ENCODE measurements at places on chromosomes 7 and 10. TPM values are rescaled to one million over a fixed set of nuclear protein-coding genes. Genes with fewer than 3 reads are reported as not detected.

- no peaks in the 10 kb centered on the region for H3K36me3 ChIP-seq
- H3K27ac ChIP-seq = no peak overlapping the region
- H3K4me1 ChIP-seq = peaks cover 2% of the 10 kb centered on the region
- H3K27me3 ChIP-seq = peaks cover 11% of the 10 kb centered on the region
Measured at GRCh38 chr7:155971180-155971770, 159.0 kb upstream of the SHH start.

Gene ASB10
- total RNA-seq = not detected

Gene ACTL6B
- total RNA-seq = not detected

Gene OR2A1
- not detected for total RNA-seq

GRCh38 chr7:2523941-2524807 lies 4.6 kb downstream of the LFNG start:
- no peak for DNase-seq
- H3K27me3 ChIP-seq = no peaks in the 10 kb centered on the region
- H3K4me3 ChIP-seq = no peak overlapping the region

Gene MYL10
- not detected for total RNA-seq

DNA sequence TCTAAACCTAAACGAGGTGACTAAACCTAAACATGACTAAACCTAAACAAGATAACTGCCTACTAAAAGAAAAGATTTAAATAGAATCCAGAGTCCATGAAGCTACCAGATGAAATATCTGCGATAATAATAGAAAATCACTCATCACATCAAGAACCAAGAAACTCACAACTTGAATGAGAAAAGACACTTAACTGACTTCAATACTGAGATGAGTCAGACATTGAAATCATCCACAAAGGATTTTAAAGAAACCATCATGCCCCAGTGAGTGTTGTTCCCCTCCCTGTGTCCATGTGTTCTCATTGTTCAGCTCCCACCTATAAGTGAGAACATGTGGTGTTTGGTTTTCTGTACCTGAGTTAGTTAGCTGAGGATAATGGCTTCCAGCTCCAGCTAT lies 416.0 kb downstream of the CALN1 start:
- H3K27ac ChIP-seq = no peak overlapping the region
- no peak for DNase-seq

DNA sequence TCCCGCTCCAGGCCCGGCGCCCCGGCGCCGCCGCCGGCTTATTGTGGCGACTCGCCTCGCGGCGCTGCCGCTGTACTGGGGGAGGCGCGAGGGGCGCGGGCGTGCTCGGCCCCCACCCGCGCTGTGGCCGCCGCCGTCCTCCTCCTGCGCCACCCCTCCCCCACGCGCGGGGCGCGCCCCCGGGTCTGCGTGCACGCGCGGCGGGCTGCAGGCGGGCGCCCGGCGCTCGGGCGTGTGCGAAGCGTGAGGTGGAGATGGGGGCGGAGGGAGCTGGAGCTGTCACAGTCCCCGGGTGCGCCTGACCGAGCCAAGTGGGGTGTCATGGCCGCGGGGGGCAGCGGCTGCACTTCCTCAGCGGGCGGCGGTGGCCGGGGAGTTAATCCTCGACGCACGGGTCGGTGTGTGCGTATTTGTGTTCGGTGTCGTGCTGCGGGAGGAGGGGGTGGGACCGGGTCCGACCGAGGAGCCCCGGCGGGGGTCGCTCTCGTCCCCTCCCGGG lies 672 bp downstream of the LCOR start:
- peak; percentile 88 for DNase-seq
- H3K27ac ChIP-seq = peak overlapping the region; percentile 73
- H3K4me1 ChIP-seq = peaks cover 52% of the 10 kb centered on the region

GRCh38 chr7:47786557-47787248 lies 161.6 kb downstream of the PKD1L1 start:
- no peaks in the 10 kb centered on the region for H3K4me1 ChIP-seq
- H3K27me3 ChIP-seq = no peaks in the 10 kb centered on the region
- no peak overlapping the region for H3K27ac ChIP-seq
- no peaks in the 10 kb centered on the region for H3K36me3 ChIP-seq
- no peak for DNase-seq
- H3K4me3 ChIP-seq = no peak overlapping the region

DNA sequence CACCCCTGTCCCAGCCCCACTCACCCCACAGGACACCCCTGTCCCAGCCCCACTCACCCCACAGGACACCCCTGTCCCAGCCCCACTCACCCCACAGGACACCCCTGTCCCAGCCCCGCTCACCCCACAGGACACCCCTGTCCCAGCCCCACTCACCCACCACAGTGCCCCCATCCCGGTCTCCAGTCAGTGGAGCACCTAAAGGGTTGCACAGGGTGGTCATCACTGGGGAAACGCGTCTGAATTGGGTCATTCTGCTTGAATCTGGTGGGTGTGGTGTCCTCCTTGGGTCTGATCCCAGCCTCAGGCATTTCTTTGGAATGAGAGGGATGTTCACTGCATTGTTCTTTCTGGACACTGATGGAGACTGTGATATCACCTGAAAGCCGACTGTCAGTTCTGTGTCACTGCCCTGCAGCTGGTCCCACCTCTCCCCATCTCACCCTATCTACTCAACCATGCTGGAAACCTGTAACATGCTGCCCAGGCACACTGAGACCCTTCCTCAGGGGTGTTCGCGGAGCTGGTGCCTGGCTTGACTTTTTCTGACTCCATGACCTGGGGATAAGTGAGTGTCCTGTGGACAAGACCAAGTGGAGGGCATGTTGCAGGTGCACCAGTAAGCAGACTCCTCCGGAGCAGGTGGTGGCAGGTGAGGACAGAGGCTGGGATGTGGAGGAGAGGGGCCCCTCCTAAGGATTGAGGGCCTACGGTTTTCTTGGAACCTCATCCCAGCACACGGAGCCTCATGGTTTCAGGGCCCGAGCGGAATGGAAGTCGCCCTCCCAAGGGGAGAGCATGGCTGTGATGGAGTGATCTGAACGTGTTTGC lies 262.5 kb upstream of the PPP2R2D start:
- H3K27ac ChIP-seq = no peak overlapping the region
- DNase-seq = no peak
- H3K4me1 ChIP-seq = peaks cover 3% of the 10 kb centered on the region

GRCh38 chr7:135678612-135679575 lies 16.6 kb downstream of the STMP1 start:
- H3K36me3 ChIP-seq = peaks cover 22% of the 10 kb centered on the region
- H3K4me1 ChIP-seq = peaks cover 8% of the 10 kb centered on the region
- H3K4me3 ChIP-seq = no peak overlapping the region
- no peaks in the 10 kb centered on the region for H3K27me3 ChIP-seq
- no peak overlapping the region for H3K27ac ChIP-seq

DNA sequence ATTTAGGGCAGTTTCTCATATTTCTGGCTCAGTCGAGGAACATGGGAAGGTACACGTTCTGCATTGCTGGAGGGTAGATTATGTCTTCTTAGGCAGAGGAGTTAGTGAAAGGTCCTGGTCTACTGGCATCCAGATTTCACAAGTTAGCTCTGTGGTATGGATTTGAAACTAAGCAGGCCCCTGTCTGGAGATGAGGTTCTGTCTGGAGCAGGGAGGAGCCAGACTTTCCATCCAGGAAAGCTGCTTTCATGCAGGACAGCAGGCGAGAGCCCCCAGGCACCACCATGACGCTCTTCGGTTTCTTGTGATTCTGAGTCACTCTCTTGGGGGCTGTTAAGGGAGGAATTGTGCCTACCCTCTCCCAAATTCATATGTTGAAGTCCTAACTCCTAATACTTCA lies 184.3 kb downstream of the KIAA1217 start:
- no peak overlapping the region for H3K4me3 ChIP-seq
- H3K4me1 ChIP-seq = no peaks in the 10 kb centered on the region
- H3K36me3 ChIP-seq = no peaks in the 10 kb centered on the region

- no peak overlapping the region for H3K4me3 ChIP-seq
- H3K27me3 ChIP-seq = peaks cover 25% of the 10 kb centered on the region
- no peaks in the 10 kb centered on the region for H3K4me1 ChIP-seq
Measured at GRCh38 chr10:86091216-86091615, 275.4 kb downstream of the GRID1 start.

Gene ZNF467
- total RNA-seq = 0.41 TPM

GRCh38 chr10:52198540-52198939 lies 115.5 kb upstream of the DKK1 start:
- H3K4me1 ChIP-seq = no peaks in the 10 kb centered on the region
- no peaks in the 10 kb centered on the region for H3K27me3 ChIP-seq
- no peaks in the 10 kb centered on the region for H3K36me3 ChIP-seq

- DNase-seq = no peak
- no peaks in the 10 kb centered on the region for H3K36me3 ChIP-seq
- H3K4me3 ChIP-seq = no peak overlapping the region
- H3K27ac ChIP-seq = no peak overlapping the region
- no peaks in the 10 kb centered on the region for H3K4me1 ChIP-seq
Measured at GRCh38 chr7:156327474-156327873, 313.1 kb upstream of the RNF32 start.

- H3K27ac ChIP-seq = no peak overlapping the region
- no peak overlapping the region for H3K4me3 ChIP-seq
- no peaks in the 10 kb centered on the region for H3K27me3 ChIP-seq
- H3K36me3 ChIP-seq = peaks cover 1% of the 10 kb centered on the region
Measured at GRCh38 chr10:16950656-16951601, 133.7 kb upstream of the RSU1 start.

Gene GTF2IRD1
- 4.9 TPM for total RNA-seq

GRCh38 chr7:29053105-29053872 lies 93.0 kb downstream of the CPVL start:
- peaks cover 10% of the 10 kb centered on the region for H3K27me3 ChIP-seq
- no peak overlapping the region for H3K4me3 ChIP-seq
- H3K27ac ChIP-seq = no peak overlapping the region
- H3K36me3 ChIP-seq = no peaks in the 10 kb centered on the region
- peaks cover 3% of the 10 kb centered on the region for H3K4me1 ChIP-seq
- no peak for DNase-seq
